ENCODE measurements at places on chromosomes 2 and 18. TPM values are rescaled to one million over a fixed set of nuclear protein-coding genes. Genes with fewer than 3 reads are reported as not detected.

GPBAR1 gene
- total RNA-seq = not detected

CABLES1 gene
- 11.9 TPM for total RNA-seq

PAIP2B gene
- 0.27 TPM for total RNA-seq

CKAP2L gene
- total RNA-seq = 21.0 TPM

DNAJB2 gene
- total RNA-seq = 11.6 TPM

SPDYA gene
- not detected for total RNA-seq

PID1 gene
- 0.53 TPM for total RNA-seq

CD8A gene
- total RNA-seq = not detected

STK36 gene
- total RNA-seq = 8.3 TPM

MROH2A gene
- not detected for total RNA-seq

RPRM gene
- total RNA-seq = not detected

AMMECR1L gene
- 10.9 TPM for total RNA-seq

KLHL14 gene
- total RNA-seq = not detected

CNTNAP5 gene
- not detected for total RNA-seq

TWSG1 gene
- total RNA-seq = 86.2 TPM

ANKRD30BL gene
- not detected for total RNA-seq

MYO3B gene
- total RNA-seq = not detected

KCNF1 gene
- total RNA-seq = 0.20 TPM

TDRD15 gene
- not detected for total RNA-seq

SLC8A1 gene
- total RNA-seq = 0.34 TPM

AMER3 gene
- total RNA-seq = not detected

IL1RL1 gene
- total RNA-seq = 21.9 TPM

PLGLB2 gene
- not detected for total RNA-seq

SULT1C3 gene
- not detected for total RNA-seq

LRPPRC gene
- 56.6 TPM for total RNA-seq

TNS1 gene
- total RNA-seq = 29.8 TPM

APOB gene
- under 0.01 TPM for total RNA-seq

GCG gene
- not detected for total RNA-seq

RESP18 gene
- total RNA-seq = not detected

LRRTM4 gene
- total RNA-seq = not detected

ITGA6 gene
- total RNA-seq = 248 TPM

KATNAL2 gene
- 2.2 TPM for total RNA-seq

PECR gene
- 8.0 TPM for total RNA-seq

CNDP1 gene
- not detected for total RNA-seq

STAM2 gene
- total RNA-seq = 20.3 TPM

OTOS gene
- total RNA-seq = not detected

KCNG3 gene
- not detected for total RNA-seq

LIMS4 gene
- 6.3 TPM for total RNA-seq

PTPRN gene
- total RNA-seq = not detected

UGT1A1 gene
- total RNA-seq = not detected

C2orf78 gene
- not detected for total RNA-seq

IKZF2 gene
- 1.2 TPM for total RNA-seq

BOK gene
- 111 TPM for total RNA-seq

CDH20 gene
- total RNA-seq = 0.07 TPM

TMEM247 gene
- not detected for total RNA-seq

TMEM17 gene
- total RNA-seq = 1.4 TPM

CD28 gene
- total RNA-seq = not detected

CCDC88A gene
- total RNA-seq = 33.1 TPM

CD226 gene
- total RNA-seq = 0.13 TPM

CRYBA2 gene
- total RNA-seq = not detected

ACMSD gene
- not detected for total RNA-seq

IL1A gene
- total RNA-seq = 5.5 TPM

PCARE gene
- not detected for total RNA-seq

VAMP5 gene
- total RNA-seq = 201 TPM

SYT4 gene
- total RNA-seq = not detected

SLC9A4 gene
- not detected for total RNA-seq

TANC1 gene
- 69.5 TPM for total RNA-seq
